ENCODE measurements at places on chromosomes 6 and 20. TPM values are rescaled to one million over a fixed set of nuclear protein-coding genes. Genes with fewer than 3 reads are reported as not detected.

DNA sequence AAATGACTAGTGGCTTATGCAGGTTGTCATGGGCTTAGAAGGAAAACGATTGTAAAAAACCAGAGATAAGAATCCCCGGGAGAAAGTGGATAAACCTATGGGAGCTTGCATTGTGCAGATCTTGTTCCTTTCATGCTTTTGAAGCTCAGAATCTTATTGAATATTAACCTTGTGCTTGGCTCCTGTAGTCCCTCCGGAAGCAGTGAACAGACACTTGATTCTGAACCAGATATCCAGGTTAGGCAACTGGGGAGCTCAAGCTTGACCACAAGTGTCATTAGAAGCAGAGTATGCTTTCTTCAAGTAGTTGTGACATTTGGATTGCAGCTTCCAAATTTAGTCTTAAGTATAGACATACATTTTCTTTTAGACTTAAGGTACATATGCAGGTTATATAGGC is 212.6 kb upstream of the MOCS1 start:
- no peak for DNase-seq
- no peak overlapping the region for H3K4me3 ChIP-seq
- H3K36me3 ChIP-seq: no peaks in the 10 kb centered on the region
- peaks cover 13% of the 10 kb centered on the region for H3K27me3 ChIP-seq
- H3K27ac ChIP-seq: no peak overlapping the region

- H3K27ac ChIP-seq: no peak overlapping the region
- H3K36me3 ChIP-seq: no peaks in the 10 kb centered on the region
- no peak for DNase-seq
- H3K4me3 ChIP-seq: no peak overlapping the region
- no peaks in the 10 kb centered on the region for H3K4me1 ChIP-seq
Observed at GRCh38 chr6:73078908-73079610, 146.2 kb downstream of the KHDC1L start.

DNA sequence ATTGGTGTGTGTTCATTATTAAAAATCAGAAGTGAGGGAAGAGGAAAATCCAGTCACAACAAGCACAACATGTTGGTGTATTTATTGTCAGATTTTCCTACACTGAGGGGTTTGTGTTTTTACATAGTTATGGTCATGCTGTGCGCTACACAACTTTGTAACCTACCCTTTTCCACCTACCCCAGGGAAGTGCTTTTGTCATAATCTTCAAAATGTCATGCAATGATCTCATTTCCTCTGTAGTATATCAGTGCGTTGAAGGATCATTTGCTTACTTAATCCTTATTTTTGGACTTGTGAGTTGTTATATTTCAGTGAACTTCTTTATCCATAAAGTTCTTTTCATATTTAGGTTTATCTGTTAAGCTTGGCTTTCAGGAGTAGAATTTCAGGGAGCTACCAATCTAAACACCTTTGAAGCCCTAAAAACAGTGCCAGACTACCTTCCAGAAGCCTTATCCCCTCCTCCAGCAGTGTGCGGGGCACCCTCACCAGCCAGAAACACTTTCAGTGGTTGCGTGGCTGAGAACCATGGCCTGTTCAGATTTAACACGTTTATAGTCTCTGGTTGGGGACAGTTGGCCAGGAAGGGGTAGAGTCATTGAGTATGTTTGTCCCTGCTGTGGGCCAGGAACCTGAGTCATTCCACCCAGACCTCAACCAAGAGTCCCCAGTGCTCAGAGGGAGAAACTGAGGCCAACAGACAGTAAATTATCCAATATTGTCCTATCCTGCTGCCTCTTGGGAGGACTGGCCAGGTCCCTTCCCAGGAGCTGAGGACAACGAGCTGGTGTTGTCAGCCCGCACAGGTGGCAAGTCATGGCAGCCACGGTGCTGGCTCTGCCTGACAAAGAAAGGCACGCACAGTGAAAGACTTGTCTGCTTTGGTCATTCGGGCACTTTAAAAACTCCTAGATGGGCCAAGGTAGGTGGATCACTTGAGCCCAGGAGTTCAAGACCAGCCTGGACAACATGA is 40.3 kb downstream of the STK35 start:
- no peak overlapping the region for H3K4me3 ChIP-seq
- peaks cover 30% of the 10 kb centered on the region for H3K4me1 ChIP-seq
- peaks cover 25% of the 10 kb centered on the region for H3K36me3 ChIP-seq
- no peak overlapping the region for H3K27ac ChIP-seq
- no peaks in the 10 kb centered on the region for H3K27me3 ChIP-seq

DNA sequence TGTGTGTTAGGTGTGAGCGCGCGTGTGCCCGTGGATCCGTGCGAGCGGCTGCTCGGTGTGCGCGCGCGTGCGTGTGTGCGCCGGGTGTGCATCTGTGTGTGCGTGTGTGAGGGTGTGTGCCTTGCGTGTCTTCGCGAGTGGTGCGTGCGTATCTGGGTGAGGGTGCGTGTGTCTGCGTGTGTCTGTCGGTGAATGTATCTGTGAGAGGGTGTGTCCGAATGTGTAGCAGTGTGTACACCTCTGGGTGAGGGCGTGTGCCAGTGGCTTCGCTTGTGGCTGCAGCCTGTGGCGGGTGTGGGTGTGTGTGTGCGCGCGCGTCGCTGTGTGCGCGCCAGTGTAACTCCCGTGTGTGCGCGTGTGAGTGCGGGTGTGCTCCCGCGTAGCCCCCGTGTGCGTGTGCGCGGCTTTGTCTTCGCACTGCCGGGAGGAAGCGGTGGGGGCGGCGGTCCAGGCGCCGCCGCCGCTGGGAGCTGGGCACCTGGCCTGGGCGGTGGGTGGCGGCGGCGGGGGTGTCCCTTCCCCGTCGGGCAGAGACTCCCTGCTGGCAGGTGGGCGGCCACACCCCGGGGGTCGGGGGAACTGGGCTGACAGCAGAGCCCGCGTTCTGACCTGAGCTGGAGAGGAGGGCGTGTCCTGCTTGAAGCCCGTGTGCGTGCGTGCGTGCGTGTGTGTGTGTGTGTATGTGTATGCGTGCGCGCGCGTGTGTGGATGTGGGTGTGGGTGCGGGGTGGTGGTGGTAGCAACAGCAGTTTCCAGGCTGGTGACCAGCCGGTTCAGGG is 61.3 kb upstream of the EPB41L1 start:
- no peaks in the 10 kb centered on the region for H3K36me3 ChIP-seq
- no peak overlapping the region for H3K4me3 ChIP-seq
- no peaks in the 10 kb centered on the region for H3K27me3 ChIP-seq
- peaks cover 12% of the 10 kb centered on the region for H3K4me1 ChIP-seq

DNA sequence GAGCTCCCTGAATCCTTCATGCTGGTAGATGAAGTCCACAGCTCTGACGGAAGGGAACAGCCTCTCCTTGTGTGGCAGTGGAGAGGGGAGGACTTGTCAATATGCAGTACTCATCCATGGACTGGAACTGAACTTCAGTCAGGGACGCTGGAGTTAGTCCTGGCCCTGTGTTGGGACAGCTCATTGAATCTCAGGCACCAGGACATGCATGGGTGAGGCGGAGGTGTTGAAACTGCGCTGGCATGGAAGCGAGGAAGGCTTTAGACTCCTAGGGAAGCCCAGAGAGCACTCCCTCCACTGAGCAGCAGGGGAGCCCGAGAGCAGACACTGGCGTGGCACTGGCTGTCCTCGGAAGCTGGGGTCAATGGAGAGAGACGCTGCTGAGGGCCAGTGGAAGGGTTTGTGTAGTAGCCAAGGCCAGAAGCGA is 161.3 kb upstream of the GGTLC1 start:
- no peaks in the 10 kb centered on the region for H3K36me3 ChIP-seq
- H3K27ac ChIP-seq: no peak overlapping the region
- H3K27me3 ChIP-seq: no peaks in the 10 kb centered on the region
- H3K4me1 ChIP-seq: no peaks in the 10 kb centered on the region

DNA sequence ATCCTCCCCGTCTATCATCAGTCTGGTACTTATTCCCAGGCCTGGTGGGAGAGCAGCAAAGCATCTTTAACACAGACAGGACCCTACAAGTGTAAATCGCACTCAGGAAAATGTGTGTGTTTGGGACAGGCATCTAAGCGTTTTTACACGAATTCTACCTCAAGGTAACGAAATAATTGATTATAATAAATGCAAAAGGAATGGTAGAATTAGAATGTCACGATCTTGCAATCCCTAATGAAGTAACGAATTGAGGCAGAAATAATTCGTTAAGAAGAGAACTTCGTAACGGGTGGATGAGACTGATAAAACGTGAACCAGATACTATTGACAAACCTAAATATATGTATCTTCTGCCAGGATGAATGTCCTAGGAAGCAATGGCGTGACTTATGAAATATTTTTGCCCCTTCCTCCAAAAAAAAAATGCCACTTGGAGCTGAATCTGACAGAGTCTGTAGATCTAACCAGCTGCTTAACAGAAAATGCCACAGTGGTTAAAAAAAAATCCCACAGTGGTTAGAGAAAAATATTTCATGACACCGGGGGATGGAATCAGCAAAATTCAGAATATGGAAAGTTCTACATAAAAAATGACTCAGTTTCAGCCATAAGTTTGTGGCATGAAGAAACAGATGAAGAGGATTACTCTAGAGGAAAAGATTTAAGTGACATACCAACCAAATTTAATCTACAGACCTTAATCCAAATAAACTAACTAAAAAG is 68.7 kb downstream of the F13A1 start:
- no peak for DNase-seq
- no peaks in the 10 kb centered on the region for H3K36me3 ChIP-seq
- H3K4me1 ChIP-seq: no peaks in the 10 kb centered on the region
- no peak overlapping the region for H3K4me3 ChIP-seq
- no peak overlapping the region for H3K27ac ChIP-seq

GRCh38 chr6:150735341-150735851 is 130.1 kb upstream of the MTHFD1L start:
- H3K27ac ChIP-seq: no peak overlapping the region
- DNase-seq: no peak
- H3K4me1 ChIP-seq: no peaks in the 10 kb centered on the region
- no peaks in the 10 kb centered on the region for H3K36me3 ChIP-seq

GRCh38 chr6:135665935-135666334 is 168.4 kb upstream of the AHI1 start:
- H3K36me3 ChIP-seq: no peaks in the 10 kb centered on the region
- no peak overlapping the region for H3K27ac ChIP-seq
- DNase-seq: no peak
- H3K4me3 ChIP-seq: no peak overlapping the region
- H3K27me3 ChIP-seq: no peaks in the 10 kb centered on the region

GRCh38 chr6:164072240-164072666 is 657.7 kb downstream of the QKI start:
- no peak overlapping the region for H3K4me3 ChIP-seq
- no peaks in the 10 kb centered on the region for H3K27me3 ChIP-seq
- H3K27ac ChIP-seq: no peak overlapping the region

KIAA1755 gene
- total RNA-seq: 1.5 TPM

NOTCH4 gene
- total RNA-seq: 29.1 TPM

GLP1R gene
- 0.08 TPM for total RNA-seq

PREP gene
- 17.1 TPM for total RNA-seq
